ENCODE measurements at places on chromosomes 6 and 20.
A peak's percentile ranks its signal among the peaks of the same experiment; 100 is the strongest.

DNA sequence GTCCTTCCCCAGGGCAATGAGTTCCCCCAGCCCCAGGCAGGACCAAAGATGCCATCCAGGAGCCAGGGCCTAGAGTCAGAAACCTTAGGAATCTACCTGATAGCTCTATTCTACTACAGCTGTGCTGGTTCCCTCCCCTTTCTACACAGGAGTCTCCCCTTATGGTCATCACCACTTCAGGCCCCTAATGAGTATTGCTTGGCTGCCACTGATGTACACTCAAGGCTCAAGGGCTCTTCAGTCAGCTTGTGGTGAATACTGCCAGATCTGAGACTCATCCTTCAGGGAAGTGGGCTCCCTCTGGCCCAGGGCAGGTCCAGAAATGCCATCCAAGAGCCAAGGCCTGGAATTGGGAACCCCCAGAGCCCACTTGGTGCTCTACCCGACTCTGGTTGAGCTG, 248.6 kb downstream of the ALDH8A1 start:
- no peak for DNase-seq

DNA sequence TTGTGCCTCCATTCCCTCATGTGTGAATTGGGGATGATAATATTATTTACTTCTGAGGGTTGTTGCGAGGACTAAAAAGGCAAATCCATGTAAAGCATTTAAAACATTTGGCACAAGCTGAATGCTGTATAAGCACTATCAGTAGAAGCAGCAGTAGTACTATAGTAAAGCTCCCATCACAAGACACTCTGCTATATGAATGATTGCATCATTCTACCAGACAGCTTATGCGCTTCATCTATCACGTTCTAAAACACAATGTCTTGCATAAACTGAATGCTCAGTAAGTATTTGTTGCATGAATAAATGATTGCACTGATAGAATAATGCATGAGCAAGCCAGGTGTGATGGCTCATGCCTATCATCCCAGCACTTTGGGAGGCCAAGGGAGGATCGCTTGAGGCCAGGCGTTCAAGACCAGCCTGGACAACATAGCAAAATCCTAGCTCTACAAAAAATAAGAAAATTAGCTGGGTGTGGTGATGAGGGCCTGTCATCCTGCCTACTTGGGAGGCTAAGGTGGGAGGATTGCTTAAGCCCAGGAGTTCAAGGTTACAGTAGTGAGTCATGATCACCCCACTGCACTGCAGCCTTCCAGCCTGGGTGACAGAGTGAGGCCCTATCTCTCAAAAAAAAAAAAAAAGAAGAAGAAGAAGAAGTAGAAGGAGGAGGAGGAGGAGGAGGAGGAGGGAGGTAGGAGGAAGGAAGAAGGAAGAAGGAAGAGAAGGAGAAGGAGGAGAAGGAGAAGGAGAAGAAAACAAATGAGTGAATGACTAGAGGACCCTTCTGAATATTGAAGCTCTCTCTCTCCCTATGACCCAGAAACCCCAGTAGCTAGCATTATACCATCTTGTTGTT, 50.0 kb upstream of the FOXO3 start:
- no peak for DNase-seq

- DNase-seq: no peak
Measured at GRCh38 chr20:42678895-42679294, 510.8 kb downstream of the PTPRT start.

DNA sequence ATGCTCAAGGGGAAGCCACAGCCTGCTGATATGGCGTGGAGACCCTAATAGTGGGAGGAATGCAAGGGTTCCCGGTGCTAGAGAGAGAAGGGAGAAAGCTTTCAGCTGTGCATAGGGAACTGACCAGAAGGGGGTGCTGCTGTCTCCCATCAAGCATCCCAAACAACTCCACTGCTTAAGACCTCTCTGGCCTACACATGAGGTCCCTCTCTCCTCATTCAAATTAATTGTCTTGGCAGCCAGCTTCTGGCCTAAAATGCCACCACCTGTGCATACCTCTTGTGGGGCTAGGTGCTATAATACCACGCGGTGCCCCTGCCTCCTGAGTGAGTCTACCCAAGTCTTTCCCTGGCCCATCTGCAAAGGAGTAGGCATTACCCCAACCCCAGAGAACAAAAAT, 14.5 kb downstream of the ADISSP start:
- DNase-seq: peak; percentile 63

- no peak for DNase-seq
Measured at GRCh38 chr6:124995645-124996325, 33.5 kb downstream of the RNF217 start.

- DNase-seq: no peak
Measured at GRCh38 chr6:138996524-138996923, 8.5 kb upstream of the REPS1 start.

GRCh38 chr6:90730151-90730673, 143.3 kb upstream of the MAP3K7 start:
- DNase-seq: no peak

DNA sequence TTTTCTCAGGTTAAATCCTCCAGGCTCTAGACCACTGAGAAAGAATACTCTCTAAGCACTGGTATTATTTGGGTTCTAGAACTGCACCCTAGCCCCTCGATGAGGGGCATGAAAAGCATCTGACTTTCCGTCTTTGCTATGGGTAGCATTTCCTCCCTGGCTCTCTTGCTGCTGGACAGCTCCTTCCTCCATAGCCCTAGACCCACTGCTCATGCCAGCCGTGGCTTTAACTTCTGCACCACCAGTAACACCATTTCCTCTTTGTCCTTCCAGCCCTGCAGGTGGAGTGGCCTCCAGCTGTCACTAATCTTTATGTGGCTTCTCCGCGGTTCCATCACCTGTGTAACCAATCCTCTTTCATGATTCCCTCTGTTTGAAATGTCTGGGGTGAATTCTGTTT, 194.9 kb downstream of the SCP2D1 start:
- DNase-seq: no peak

DNA sequence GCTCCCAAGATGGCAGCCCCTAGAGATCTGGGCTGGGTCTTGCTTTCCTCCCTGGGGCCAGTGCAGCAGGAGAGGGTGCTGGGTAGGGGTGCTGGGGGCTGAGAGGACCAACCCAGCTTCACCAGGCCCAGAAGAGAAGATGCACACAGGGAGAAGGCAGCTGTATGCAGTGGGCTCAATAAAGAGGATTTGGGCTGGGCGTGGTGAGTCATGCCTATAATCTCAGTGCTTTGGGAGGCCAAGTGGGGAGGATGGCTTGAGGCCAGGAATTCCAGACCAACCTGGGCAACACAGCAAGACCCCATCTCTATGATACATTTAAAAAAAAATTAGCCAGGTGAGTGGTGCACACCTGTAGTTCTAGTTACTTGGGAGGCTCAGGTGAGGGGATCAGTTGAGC, 25.7 kb upstream of the EMILIN3 start:
- peak; percentile 27 for DNase-seq

DNA sequence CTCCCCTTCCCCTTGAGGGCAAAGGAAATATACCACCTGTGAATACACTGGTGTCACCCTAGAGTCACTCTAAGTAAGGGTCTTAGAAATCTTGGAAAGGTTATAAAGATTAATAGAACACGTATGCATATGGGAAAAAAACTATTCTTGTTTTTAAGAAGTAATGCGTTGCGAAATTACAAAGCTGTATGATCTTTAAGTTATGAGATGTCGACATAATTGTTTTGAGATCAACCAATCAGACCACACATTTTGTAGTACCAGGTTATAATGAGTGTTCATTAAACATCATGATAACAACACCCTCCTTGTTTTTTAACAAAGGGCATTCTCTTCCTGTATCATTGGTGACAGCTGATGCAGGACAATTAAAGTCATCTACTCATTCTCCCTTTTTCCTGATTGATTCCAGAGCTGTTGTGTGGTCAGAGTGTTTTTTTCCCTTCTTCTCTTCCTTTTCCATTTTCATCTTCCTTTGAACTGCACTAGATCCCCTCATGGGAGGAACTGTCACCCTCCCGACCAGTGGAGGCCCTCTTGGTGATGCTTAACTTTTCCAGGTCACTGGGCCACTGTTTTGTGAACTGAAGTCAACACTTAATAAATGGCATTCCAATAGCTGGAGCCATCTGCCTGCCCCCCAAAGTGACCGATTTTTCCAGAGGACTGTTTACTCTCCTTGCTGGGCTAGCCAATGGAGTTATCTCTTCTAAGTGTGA, 37.0 kb downstream of the PRDM1 start:
- no peak for DNase-seq

DNA sequence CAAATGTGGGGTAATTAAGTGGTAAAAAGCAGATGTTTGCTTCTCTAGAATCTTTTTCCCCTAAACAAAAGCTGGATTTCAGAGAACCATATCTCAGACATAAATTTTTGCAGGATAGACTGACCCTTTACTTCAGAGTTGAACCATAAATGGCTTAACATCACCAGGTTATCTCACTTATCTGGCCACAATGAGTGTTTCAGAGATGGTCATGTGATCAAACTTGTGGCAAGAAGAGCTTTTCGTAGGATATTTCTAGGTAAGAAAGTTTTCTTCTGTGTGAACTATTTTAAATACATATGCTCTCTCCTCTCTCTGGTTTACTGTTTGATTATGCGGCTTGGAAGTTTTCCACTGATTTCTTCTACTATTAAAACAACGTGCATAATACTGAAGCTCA, 270.2 kb upstream of the TFAP2D start:
- no peak for DNase-seq

DNA sequence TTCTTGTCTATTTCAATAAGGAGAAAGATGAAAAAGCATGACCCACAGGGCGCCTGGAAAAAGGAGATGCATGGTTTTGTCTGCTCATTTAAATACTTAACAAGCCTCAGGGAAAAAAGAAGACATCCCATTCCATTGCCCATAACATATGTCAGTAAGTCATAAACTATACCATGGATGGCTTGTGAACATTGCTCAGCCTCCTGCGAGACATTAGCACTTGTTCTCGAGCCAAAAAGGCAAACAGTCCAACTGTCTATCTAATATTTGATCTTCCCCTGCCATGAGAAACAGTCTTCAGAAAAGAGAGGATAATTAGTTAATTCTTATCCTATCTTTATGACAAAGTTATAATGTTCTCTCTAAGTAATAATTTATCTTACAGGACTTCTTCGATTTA, 527.4 kb downstream of the HACE1 start:
- no peak for DNase-seq

DNA sequence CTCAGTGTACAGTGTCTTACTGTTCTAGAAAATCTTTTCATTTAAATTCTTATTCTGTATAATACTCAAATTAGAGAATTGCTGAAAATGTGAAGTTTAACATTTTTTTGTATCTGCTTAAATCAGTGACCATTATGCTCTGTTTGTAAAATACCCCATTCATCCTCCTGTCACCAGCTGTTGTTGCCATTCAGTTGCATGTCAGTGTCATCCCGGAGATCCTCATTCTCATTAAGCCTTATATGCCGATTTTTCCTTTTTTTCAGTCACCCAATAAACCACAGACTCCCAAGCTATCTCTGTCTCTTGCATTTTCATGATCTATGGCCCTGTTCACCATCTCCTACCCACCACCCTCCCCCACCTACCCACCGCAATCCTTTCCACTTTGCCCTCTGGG, 20.4 kb downstream of the GTF2H5 start:
- no peak for DNase-seq

GRCh38 chr6:123016431-123017103, 20.5 kb downstream of the CLVS2 start:
- DNase-seq: no peak

DNA sequence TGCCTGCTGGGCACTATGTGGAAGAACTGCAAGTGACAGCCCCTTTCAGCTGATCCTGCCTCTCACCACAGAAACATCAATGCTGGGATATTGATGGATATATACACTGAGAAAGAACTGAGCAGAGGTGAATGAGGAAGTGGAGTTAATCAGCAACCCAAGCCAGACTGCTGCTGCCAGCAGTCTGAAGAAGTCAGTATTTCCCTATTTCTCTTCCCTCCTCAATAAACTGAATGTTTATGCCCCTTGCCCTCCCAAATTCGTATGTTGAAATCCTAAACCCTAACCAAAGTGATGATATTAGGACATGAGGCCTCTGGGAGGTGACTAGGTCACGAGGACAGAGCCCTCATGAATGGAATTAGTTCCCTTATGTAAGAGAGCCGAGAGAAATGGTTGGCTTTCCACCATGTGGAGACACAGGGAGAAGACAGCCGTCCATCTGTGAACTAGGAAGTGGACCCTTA, 76.3 kb downstream of the CDK19 start:
- DNase-seq: no peak

DNA sequence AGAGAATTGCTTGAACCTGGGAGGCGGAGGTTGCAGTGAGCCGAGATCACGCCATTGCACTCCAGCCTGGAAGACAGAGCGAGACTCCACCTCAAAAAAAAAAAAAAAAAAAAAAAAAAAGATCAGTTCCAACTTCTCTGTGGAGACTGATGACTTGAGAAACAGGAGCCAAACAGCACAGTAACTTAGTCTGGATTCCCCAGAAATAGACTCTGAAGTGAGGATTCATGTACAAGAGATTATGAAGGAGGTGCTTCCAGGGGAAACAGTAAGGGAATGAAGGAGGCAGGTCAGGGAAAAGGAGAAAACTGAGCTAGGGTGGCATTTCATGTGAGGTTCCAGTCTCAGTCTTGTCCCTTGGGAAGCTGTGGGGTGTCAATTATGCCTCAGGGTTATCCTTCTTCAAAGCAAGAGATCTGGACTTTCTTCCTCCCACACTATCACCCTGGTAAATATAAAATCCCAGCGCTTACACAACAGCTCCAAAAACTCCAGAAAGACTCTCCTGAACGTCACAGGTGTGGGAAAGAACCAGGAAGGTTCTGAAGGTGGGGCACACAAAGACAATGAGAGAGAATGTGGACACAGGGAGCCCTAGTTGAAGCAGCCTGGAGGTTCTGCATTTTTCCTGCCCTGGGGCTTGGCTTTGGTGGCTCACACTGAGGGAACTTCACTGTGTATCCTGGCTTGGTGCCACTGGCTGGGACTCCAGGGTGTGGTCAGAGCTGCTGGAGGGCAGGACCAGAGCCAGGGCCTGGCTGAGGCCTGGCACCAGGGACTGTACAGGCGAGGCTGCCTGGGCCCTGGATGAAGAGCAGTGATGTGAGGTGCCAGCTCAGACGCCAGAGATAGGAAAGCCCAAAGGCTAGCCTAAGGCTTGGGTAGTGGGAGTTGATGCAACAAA, 46.8 kb downstream of the PCNA start:
- peak; percentile 84 for DNase-seq

DNA sequence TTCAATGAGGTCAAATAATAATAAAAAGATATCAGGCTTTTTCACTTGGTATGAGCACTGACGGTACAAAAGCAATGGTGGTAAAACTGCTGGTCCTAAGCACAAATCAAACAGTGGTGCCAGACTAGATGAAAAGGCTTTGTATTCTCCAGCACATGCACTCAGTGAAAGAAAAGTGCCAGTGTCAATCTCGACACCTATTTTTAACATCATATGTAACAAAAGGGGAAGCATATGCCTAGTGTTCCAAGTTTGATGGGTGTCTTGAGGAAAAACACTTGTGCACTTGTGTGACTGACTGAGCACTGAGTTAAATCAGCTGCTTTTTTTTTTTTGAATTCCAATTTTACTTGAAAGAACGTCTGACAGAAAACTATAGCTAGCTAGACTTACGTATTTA, 27.3 kb downstream of the MED23 start:
- DNase-seq: no peak

- no peak for DNase-seq
Measured at GRCh38 chr20:51542571-51543421, at the start of gene NFATC2. Gene NFATC2 (minus strand): TSS chr20:51542719. CDS start chr20:51542499, 220 bp downstream.

GRCh38 chr6:151422981-151423380, 28.9 kb downstream of the RMND1 start:
- DNase-seq: no peak

- peak; percentile 3 for DNase-seq
Measured at GRCh38 chr20:53291548-53291947, 302.1 kb downstream of the ZNF217 start.

All from EL (cell line).